Inflammatory macrophage (primary cell): ENCODE measurements at places on chromosomes 13 and 19.

DNA sequence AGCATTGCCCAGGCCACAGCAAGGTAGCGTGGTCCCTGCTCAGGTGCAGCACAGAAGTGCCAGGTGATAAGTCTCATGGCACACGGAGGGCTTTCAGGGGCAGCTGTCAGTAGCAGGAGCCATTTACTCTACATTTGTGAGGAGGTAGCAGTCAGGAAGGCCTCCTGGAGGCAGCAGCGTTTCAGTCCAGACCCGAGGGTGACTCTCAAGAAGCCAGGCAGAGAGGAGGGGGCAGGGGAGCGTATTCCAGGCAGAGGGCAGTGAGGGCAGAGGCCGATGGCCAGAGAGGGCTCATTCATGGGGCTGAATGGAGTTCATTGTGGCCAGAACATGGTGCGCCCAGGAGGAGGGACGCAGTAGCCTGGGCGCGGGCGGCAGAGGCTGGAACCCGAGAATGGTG lies 8.9 kb downstream of the PIAS4 start:
- no peak for DNase-seq

- DNase-seq = no peak
Observed at GRCh38 chr13:78370231-78370630, 233.1 kb downstream of the POU4F1 start.

DNA sequence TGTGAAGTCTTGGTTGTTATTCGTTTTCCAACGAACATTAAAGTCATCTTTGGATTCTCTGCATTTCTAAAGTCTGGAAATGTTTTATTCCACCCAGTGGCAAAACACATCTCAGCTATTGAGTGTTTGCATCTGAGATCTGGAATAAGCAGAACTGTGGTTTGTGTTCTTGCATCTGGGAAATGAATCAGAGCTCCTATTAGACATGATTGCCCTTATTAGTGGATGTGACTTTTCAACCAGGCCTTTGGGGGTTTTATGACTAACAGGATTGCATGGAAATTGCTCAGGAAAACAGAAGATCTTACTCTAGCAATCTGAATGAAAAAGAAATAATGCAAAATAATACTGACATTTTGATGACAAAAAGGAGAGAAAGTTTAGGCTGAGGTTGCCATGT lies 488.8 kb downstream of the IRS2 start:
- no peak for DNase-seq

DNA sequence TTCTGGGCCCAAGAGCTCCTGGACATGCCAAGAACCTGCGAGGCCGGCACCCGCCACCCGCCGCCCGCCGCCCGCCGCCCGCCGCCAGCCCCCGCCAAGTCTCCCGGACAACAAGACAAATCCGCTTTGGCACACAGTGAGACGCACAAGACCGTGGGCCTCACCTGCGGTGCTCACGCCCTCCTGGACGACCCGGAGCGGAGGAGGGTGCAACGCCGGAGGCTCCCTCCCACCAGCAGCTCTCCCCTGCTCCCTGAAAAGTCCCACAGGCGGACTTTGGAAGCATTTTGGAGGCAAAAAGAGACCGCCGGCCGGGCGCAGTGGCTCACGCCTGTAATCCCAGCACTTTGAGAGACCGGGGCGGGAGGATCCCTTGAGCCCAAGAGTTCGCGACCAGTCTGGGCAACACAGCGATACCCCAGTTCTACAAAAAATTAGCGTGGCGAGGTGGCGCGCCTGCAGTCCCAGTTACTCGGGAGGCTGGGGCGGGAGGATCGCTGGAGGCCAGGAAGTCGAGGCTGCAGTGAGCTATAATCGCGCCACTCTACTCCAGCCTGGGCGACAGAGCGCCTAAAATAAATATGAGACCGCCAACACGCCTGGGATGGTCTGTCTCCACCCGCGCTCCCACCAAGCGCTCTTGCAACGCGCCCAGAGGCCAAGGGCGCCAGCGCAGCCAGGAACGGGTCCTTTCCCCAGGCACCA lies 783 bp downstream of the RHPN2 start:
- no peak for DNase-seq

DNA sequence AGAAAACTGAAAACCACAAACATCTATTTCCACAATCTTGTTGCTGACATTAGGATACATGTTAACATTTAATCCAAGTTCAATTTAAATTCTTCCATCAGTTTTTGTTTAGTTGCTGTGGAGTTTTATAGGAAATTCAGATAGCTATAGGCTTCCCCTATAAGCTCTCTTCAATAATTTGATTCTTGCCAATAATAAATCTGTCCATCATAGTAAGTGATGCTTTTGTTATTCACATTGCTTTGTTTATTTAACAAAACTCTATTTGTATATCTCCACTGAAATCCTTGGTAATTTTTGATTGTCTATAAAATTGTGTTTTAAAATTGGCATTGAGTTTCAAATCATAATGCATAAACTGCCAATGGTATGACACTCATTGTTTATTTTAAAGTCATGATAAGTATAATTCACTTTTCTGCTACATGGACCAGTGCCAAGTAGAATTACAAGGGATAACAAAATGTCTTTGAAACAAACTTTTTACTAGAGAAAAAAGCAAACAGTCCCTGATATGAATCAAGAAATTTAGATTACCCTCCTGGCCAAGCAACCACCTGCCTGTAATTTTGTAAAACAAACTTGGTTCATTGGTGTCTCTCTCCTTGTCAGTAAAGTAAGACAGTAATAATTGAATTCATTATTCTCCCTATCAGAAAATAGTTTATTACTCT lies 577.3 kb upstream of the GPC6 start:
- DNase-seq = no peak

GRCh38 chr19:57587529-57587928 lies 3.6 kb downstream of the ZIK1 start:
- no peak for DNase-seq
